ENCODE measurements at places on chromosomes 3 and 15.

DNA sequence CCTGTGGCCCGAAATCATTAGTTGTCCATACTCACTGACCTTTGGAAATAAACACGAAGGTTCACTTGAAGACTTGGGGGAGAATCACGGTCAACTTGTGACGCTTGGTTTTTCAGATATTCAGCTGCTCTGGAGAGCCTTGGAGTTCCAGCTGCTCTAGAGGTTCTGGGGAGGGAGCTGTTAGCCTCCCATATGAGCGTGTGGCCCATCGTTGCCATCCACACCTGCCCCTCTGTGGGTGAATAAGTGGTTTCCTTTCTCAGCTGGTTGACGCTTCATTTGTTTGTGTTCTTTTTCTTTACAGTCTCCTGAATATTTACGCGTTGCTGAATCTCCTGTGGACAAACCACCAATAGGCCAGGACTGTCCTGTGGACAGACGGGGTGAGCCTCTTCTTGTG, 35.6 kb downstream of the APBA2 start:
- peak; percentile 11 for DNase-seq

DNA sequence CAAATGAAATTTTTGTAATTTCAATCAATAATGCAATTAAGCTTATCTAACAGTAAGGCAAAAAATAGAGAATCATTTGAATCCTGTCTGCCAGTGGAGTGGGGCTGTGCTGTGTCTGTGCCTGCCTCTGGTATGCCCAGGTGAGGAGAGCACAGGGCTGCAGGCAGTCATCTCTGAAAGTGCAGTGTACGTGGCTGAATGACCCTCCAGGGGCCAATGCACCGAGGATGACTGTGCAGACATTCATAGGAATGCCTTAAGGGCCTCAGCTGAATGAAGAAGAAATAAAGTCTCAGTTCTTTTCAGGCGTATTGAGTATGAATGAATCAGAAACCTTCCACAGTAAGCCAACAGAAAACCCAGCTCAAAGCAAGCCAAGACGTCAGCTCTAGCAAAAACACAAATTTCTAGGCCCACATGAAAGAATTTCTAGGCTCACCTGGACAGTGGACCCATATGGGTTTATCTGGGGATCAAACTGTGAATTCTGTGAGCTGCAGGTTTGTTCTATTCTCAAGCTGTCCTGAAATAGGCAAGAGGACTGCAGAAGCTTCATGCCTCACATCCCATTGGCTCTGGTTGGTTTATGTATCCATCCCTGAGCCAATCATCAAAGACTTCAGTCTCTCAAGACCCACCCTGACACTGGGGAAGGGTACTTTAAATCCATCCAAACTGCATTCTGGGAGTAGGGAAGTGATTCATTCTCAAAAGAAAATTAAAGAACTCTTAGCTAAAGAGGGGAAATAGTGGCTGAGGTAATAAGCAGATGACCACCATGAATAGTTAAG, 123.4 kb downstream of the SSR3 start:
- DNase-seq, result no peak

DNA sequence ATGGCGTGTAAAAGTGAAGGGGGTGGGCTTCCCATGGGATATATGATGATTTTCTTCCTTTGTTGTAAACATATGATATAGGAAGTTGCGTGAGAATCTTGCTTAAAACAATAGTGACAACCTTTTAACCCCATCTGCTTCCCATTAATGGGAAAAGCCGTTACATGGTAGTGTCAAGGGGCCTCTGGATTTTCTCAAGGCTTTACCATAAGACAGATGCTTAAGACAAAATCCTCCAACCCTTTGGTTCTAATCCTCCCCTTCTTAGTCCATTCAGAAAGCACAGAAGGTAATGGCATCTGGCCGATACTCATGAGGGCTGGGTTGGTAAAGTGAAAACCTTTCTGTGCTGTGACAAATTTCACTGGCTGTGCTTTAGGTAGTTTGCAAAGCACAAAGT, 25.0 kb downstream of the DPH3 start:
- no peak for DNase-seq

DNA sequence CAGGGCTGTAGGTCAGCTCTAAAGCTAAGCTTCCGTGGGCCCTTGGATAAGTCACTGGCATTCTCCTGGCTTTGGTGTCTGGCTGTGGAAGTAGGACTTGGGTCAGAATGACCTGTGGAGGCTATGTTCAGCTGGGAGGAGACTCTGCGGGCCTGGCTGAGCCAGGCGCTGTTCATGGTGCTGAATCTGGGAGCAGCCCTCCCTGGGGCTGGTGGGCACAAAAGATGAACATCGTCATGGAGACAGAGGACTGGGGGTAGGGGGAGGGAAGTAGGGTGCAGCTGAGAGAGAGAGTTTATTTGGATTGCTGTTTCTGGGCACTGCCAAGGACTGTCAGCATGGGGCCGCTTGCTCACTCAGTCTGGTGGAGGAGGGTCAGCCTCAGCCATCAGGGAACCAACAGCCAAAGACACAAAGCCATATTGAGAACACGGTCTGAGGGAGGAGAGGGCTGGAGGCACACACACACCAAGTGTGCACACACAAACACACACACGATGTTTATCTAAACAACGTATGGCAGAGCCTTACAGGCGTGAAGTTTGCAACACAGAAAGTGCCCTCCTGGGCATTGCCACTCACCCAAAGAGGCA, 120.7 kb upstream of the LINGO1 start:
- no peak for DNase-seq

GRCh38 chr15:59298225-59298853, 74.3 kb downstream of the MYO1E start:
- DNase-seq, result no peak

DNA sequence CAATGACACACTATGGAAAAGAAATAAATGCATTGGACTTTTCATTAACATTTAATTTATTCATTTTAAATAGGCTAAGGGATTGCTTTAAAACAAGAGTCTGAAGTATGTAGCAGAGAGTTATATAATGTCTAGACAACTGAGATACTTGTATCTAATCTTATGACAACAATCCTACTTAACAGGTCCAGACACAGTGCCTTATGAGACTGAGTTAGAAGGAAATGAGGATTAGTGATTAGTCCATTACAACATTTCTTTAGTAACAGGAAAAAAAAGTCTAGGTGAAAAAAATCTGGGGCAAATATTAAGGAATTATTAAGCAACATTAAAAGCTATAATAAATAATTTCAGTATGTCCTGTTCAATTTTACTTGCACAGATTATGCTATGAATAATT, 140.6 kb downstream of the MEIS2 start:
- DNase-seq, result no peak

Data from NCI-H2081 (cell line).